Central memory CD8-positive, alpha-beta T cell (primary cell): ENCODE measurements at places on chromosomes 13 and 19.

GRCh38 chr13:75222031-75222430 is 259.9 kb downstream of the TBC1D4 start:
- H3K27ac ChIP-seq, result no peak overlapping the region
- no peak overlapping the region for H3K4me3 ChIP-seq
- no peak for DNase-seq
- peaks cover 5% of the 10 kb centered on the region for H3K4me1 ChIP-seq

GRCh38 chr19:38384209-38385027 is 3.4 kb downstream of the GGN start:
- peaks cover 40% of the 10 kb centered on the region for H3K36me3 ChIP-seq
- no peak overlapping the region for H3K4me3 ChIP-seq
- H3K27me3 ChIP-seq, result no peaks in the 10 kb centered on the region
- peaks cover 15% of the 10 kb centered on the region for H3K4me1 ChIP-seq

DNA sequence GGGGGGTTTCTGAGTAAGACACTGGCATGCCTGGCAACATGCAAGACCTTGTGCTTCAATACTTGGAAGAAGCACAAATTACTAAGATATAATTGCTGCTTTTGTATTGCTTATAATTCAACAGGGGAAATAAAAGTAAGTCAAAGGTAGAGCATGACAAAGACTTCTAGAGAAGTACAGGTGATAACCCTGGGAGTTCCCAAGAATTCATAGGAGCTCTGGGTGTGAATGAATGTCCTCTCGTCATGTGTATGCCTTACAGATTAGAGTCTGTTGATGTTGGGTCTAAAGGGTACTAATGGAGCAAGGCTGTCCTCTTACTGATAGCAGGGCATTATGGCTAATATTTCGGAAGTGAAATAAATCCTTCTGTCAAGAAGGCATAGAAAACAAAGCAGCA is 7.6 kb upstream of the ZNF461 start:
- no peak for DNase-seq
- H3K4me3 ChIP-seq, result no peak overlapping the region
- peaks cover 12% of the 10 kb centered on the region for H3K4me1 ChIP-seq
- H3K36me3 ChIP-seq, result peaks cover 3% of the 10 kb centered on the region

DNA sequence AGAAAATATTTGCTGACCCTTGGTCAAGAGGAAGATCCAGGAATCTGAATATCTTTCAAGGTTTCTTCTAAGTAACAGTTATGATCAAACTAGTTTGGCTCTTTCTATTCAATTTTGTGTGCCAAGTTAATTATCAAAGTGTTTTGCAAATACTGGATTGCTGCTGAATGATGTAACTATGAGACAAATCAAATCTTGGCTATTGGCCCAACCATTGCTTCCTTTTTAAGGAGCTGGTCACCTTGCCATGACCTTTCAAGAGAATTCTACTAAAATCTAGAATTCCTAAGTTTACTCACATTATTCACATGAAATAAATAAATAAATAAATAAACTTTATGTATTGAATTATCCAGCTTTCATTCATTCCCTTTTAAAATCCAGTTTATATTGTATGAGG is 371.8 kb downstream of the SLITRK6 start:
- H3K27me3 ChIP-seq, result no peaks in the 10 kb centered on the region
- DNase-seq, result no peak
- no peak overlapping the region for H3K27ac ChIP-seq
- no peaks in the 10 kb centered on the region for H3K36me3 ChIP-seq

GRCh38 chr13:113141601-113141970 is 16.9 kb upstream of the PROZ start:
- no peak overlapping the region for H3K4me3 ChIP-seq
- H3K36me3 ChIP-seq, result no peaks in the 10 kb centered on the region
- H3K27me3 ChIP-seq, result peaks cover 13% of the 10 kb centered on the region
- DNase-seq, result no peak

GRCh38 chr19:5850189-5850588 is 1.1 kb downstream of the FUT3 start:
- no peak overlapping the region for H3K4me3 ChIP-seq
- no peaks in the 10 kb centered on the region for H3K36me3 ChIP-seq
- DNase-seq, result no peak
- H3K27ac ChIP-seq, result no peak overlapping the region

DNA sequence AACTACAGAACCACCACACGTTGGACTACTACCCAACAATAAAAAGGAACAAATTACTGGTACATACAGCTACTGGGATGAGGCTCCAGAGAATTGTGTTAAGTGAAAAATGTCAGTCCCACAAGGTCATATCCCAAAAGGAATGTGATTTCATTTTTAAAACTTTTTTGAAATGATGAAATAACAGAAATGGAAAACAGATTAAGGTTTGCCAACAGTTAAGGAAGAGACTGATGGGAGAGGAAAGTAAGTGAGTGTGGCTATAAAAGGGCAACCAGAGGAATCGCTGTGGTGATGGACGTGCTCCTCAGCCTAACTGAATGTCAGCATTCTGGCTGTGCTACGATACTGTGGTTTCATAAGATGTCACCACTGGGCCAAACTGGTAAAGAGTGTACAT is 512.8 kb downstream of the UQCRFS1 start:
- DNase-seq, result no peak
- H3K27me3 ChIP-seq, result peaks cover 22% of the 10 kb centered on the region
- H3K27ac ChIP-seq, result no peak overlapping the region
- H3K36me3 ChIP-seq, result no peaks in the 10 kb centered on the region
- no peak overlapping the region for H3K4me3 ChIP-seq

- no peaks in the 10 kb centered on the region for H3K36me3 ChIP-seq
- no peak overlapping the region for H3K27ac ChIP-seq
- no peak overlapping the region for H3K4me3 ChIP-seq
- H3K4me1 ChIP-seq, result peaks cover 9% of the 10 kb centered on the region
- H3K27me3 ChIP-seq, result peaks cover 36% of the 10 kb centered on the region
These were observed 43.8 kb downstream of the C13orf42 start for GRCh38 chr13:51067210-51067701.

DNA sequence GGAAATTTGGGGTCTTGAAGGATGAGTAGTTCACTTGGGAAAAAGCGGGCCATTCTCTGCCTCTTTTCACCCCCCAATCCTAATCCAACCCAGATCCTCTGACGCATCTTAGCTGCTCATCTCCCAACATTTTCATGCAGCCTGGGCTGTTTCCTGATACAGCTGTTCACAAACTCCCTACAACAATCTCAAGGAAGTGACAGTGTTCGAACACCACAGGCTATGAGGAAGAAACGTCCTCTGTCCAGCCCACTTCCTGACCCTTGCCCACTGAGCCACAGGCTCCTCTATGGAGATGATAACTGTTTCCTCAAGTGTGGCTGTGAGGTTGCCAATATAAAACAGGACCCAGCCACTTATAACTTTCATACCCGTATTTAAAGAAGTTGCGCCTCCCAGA is 16.2 kb downstream of the LMTK3 start:
- no peak overlapping the region for H3K27ac ChIP-seq
- no peak for DNase-seq
- H3K27me3 ChIP-seq, result peaks cover 56% of the 10 kb centered on the region
- H3K4me1 ChIP-seq, result peaks cover 36% of the 10 kb centered on the region
- peaks cover 5% of the 10 kb centered on the region for H3K36me3 ChIP-seq

- no peak for DNase-seq
- peak overlapping the region; percentile 97 for H3K27ac ChIP-seq
- H3K4me1 ChIP-seq, result peaks cover 24% of the 10 kb centered on the region
- H3K36me3 ChIP-seq, result peaks cover 44% of the 10 kb centered on the region
- no peaks in the 10 kb centered on the region for H3K27me3 ChIP-seq
These were observed 2.0 kb upstream of the JUNB start for GRCh38 chr19:12789098-12789903.

DNA sequence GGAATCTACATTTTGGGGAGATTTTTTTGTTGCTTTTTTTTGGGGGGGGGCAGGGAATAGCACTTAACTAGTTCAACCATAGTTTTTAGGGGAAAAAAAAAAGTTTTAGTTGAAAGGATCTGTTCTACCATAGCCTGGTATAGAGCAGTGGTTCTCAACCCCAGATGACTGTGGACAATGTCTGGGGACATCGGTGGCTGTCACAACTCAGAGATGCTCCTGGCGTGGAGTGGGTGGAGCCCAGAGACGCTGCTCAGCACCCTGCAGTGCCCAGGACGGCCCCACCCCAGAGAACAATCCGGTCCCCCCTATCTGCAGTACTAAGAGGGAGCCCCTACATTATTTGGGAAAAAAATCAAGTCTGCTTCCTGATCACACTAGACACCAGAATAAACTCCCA is 8.3 kb downstream of the GNG7 start:
- no peak overlapping the region for H3K27ac ChIP-seq
- no peaks in the 10 kb centered on the region for H3K27me3 ChIP-seq
- no peak for DNase-seq
- H3K36me3 ChIP-seq, result peaks cover 3% of the 10 kb centered on the region

GRCh38 chr13:109706015-109706715 is 80.2 kb downstream of the IRS2 start:
- H3K4me1 ChIP-seq, result no peaks in the 10 kb centered on the region
- no peak overlapping the region for H3K4me3 ChIP-seq
- DNase-seq, result no peak
- peaks cover 2% of the 10 kb centered on the region for H3K36me3 ChIP-seq
